ENCODE measurements at places on chromosomes 11 and 22.

- DNase-seq: no peak
Observed at GRCh38 chr11:2652333-2653197, 47.2 kb downstream of the KCNQ1OT1 start.

DNA sequence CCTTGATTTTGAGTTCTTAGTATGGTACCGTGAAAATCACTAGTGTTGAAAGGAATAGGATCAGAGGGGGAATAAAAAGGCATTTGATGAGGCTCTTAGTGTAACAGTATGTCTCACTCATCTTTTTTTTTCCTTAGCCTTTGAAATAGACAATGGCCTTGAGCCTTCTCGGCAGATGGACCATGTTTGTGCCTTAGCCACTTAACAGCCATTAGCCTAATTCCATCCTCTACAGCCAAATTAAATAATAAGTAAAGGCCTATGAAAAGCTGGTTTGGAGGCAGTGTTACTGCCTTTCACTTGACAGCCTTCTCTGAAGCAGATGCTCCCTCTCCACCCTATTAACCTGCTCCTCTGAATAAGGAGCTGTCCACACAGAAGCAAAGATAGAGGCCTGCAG lies 580.7 kb downstream of the NTM start:
- no peak for DNase-seq

DNA sequence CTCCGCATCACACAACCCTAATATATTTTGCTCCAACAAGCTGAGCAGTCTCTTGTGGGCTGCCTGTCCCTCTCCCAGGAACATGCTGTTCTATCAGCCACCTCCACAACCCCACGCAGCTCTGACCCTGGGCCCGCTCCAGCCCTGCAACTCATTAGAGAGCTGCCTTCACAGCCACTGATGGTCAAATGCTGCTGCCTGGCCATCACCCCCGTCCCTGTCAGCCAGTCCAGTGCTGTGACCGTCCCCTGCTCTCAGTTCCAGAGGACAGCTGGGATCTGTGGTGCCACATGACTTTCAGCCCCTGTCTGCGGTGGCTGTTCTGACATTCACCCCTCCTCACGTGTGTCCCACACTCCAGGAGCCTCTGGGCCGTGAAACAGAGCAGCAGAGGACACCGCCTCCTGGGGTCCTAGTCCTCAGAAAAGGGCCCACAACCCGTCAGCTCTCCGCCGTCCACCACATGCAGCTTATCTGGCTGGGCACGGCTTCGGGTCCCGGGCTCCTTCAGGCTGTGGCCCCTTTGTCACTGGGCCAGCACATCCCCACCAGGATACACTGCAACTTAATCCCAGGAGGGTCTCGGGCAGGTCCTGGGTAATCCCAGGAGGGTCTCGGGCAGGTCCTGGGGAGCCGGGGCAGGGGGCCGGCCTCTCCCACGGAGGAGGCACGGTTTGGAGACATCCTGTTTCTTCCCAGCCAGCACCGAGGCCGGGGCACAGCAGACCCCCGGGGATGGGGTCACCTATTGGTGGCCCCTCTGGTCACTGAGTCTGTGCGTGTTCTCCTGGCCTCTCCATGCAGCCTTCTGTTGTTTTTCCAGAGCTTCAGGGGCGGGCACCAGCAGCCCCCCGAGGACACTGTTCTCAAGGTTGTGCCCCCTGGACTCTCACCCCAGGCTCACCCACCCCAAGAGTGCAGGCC lies 15.1 kb downstream of the CRELD2 start:
- no peak for DNase-seq

DNA sequence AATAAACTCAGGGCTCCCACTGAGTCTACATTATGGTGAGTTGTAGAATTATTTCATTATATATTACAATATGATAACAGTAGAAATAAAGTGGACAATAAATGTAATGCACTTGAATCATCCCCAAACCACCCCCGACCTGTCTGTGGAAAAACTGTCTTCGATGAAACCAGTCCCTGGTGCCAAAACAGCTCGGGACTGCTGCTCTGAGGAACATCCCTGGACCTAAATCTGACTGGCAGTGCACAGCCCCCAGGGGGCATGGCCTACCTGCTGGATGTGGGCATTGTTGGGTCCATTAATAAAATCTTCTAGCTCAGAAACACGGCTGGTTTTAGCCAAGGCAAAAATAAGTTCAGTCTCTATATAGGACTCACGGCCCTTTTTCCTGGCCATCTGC lies 29.3 kb upstream of the SLC25A1 start:
- no peak for DNase-seq

DNA sequence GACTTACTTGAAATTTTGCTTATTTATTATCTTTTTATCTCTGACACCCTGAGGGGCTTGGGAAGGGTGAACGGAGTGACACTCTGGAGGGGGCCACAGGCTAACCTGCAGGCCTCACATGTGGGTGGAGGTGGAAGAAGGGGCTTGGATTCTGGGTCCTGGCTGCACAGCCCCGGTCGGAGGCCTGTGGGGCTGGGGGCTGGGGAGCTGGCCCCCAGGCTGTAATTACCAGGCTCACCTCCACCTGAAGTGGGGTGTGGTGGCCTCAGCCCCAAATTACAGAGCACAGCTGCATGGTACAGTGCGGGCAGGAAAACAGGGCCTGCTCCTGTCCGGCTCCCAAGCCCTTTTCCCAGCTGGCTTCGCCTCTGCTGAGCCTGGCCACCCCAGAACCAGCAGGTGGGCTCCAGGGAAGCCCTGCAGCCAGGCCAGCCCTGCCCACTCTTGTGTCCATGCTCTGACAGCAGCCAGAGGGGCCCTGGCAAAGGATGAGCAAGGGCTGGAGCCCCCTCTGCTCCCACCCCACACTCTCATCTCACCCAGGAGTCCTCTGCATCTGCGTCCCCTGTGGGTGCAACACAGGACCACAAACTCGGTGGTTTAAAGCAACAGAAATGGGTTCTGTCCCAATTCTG lies 48.0 kb downstream of the IGF2 start:
- DNase-seq: no peak

- DNase-seq: peak; percentile 88
Observed at GRCh38 chr11:61026121-61027031, 54.9 kb downstream of the CD6 start.

GRCh38 chr11:1197431-1197885 lies 25.4 kb upstream of the MUC5B start:
- no peak for DNase-seq

DNA sequence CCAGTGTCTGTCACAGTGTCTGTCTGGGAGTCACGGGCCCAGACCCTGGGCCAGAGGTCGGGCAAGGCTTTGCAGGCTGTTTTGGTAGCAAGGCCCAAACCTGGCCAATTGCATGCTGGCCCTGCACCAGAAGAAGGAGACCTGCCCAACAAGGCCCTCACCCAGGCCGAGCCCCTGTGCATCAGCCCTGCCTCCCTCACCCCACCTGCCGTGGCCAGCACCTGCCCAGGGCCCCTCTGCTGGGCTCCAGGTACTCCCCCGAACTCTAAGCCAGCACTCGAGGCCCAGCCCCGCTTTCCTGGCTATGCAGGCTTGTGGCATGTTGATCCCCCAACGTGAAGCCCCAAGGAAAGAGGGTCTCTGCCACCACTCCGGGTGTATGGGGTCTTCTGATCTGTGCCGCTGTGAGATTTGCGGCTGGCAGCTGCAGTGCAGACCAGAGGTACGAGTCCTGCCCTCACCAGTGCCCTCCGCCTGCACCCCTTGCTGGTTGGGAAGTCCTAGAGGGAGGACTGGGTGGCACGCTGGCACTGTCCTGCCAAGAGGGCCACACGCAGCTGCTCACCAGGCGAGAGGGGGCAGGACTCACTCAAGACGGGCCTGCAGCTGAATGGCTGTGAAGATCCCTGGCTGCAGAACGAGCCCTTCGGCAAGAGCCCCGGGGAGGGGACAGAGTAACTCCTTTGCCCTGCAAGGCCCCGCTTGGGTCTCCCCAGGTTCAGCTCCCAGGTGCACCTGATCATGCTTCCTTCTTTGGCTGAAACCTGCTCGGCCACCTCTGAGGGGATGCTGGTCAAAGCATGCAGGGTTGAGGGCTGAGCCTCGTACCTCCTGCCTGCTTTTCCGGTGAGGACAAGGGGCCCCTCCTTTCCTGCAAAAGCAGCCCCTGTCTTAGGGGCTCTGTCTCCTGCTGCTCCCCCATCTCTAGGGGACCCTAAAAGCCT lies 6.7 kb upstream of the SEPTIN5 start:
- no peak for DNase-seq

- no peak for DNase-seq
Observed at GRCh38 chr11:9020916-9021315, 17.1 kb upstream of the NRIP3 start.

- no peak for DNase-seq
Observed at GRCh38 chr22:42800451-42801251, 56.4 kb downstream of the ARFGAP3 start.

GRCh38 chr11:75189911-75190310 lies 39.0 kb downstream of the SLCO2B1 start:
- no peak for DNase-seq

GRCh38 chr11:17472467-17472866 lies 4.2 kb downstream of the ABCC8 start:
- no peak for DNase-seq

- no peak for DNase-seq
Observed at GRCh38 chr11:93734427-93735222, 6.7 kb downstream of the TAF1D start.

DNA sequence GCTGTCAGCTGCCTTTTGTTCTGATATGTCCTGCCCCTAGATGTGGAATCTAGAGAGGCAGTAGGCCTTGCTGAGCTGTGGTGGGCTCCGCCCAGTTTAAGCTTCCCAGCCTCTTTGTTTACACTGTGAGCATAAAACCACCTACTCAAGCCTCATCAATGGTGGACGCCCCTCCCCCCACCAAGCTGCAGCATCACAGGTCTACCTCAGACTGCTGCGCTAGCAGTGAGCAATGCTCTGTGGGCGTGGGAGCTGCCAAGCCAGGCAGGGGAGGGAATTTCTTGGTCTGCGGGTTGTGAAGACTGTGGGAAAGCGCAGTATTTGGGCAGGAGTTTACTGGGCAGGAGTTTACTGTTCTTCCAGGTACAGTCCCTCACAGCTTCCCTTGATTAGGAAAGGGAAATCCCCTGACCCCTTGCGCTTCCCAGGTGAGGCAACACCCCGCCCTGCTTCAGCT lies 98.5 kb downstream of the SMCO4 start:
- no peak for DNase-seq

DNA sequence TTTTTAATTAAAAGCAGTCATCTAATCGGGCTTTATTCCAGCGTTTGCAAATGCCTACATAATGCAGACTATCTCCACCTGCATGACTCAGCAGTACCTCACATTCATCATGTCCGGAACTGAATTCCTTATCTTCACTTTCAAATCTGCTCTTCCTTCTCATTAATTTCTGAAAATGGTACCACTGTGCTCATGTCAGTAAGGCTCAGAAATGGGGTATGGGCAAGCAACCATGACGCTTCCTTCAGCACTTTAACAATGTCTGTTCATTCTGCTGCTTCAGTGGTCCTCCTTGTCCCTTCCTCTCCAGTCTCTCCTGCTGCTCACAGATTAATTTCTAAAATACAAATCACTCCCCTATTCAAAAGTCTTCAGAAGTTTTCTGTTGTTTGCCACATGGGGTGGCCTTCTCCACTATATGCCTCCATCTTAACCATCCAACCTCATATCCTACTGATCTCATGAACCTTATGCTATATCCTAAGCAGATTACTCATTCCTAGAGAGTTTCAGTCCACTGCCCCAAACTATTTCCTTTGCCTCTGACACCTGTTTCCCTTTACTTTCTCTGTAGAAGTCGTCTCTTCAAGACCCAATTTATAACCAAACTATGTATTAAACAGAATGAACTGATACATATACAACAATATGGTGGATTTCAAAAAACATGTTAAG lies 7.0 kb downstream of the GTF2H1 start:
- no peak for DNase-seq

GRCh38 chr11:44261800-44262591 lies 47.9 kb downstream of the ALX4 start:
- no peak for DNase-seq

GRCh38 chr22:47088480-47089158 lies 326.2 kb downstream of the TBC1D22A start:
- DNase-seq: no peak

DNA sequence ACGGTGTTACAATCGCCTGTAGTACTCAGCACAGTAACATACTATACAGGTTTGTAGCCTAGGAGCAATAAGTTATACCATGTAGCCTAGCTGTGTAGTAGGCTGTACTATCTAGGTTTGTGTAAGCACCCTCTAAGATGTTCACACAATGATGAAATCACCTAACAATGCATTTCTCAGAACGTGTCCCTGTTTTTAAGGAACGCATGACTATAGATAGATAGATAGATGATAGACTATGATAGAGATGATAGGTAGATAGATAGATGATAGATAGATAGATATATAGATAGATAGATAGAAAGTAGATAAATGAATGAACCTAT lies 203.9 kb downstream of the FAM76B start:
- DNase-seq: no peak

DNA sequence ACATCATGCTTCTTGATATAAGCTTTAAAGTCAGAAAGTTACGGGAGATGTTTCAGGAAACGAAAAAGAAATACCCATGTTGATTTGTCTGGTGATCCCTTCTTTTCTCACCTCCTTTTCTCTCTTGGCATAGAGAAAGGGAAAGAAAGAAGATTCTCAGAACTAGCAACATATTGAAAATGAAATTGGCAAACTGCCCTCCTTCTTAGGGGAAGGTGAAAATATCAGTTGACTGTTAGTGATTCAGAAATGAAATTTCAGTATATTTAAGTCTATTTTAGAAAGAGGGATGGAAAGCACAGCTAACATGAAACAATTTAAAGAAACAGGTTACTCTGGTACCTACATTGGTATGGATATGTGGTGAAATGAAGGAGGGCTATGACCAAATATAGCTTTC lies 918.1 kb downstream of the METTL15 start:
- no peak for DNase-seq

GRCh38 chr11:75160220-75160757 lies 9.4 kb downstream of the SLCO2B1 start:
- DNase-seq: no peak

GRCh38 chr11:76598426-76598839 lies 72.1 kb downstream of the LRRC32 start:
- no peak for DNase-seq

- DNase-seq: no peak
Observed at GRCh38 chr11:79025097-79025496, 415.7 kb downstream of the TENM4 start.

- DNase-seq: no peak
Observed at GRCh38 chr11:62044639-62045121, 77.2 kb upstream of the FTH1 start.

DNA sequence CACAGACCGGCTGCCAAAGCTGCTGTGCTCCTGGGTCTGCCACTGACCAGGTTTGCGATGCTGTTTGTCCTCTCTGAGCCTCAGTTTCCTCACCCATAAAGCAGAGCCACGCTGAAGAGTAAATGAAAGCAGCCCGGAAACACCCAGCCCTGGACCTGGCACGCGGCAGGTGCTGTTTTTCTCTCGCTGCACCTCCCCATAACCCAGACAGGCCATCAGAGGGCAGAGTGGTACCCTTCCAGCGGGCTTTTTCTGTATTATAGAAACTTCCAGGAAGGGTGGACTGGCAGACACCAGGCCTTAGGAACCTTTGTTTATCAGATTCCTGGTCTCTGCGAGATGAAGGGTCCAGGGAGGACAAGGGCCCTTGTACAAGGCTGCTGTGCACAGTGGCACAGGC lies 17.9 kb upstream of the FGF19 start:
- no peak for DNase-seq

GRCh38 chr11:96187822-96188221 lies 155.2 kb downstream of the MAML2 start:
- no peak for DNase-seq
